ENCODE measurements at places on chromosomes 2 and 18. TPM values are rescaled to one million over a fixed set of nuclear protein-coding genes. Genes with fewer than 3 reads are reported as not detected.

SPATA3 gene
- total RNA-seq, result not detected

CIB4 gene
- total RNA-seq, result not detected

UNC80 gene
- total RNA-seq, result 2.6 TPM

EFEMP1 gene
- total RNA-seq, result 146 TPM

FAM124B gene
- 13.1 TPM for total RNA-seq

SAG gene
- total RNA-seq, result not detected

C2orf92 gene
- total RNA-seq, result 11.2 TPM

CDH20 gene
- total RNA-seq, result 1.1 TPM

ANKAR gene
- 73.8 TPM for total RNA-seq

ASNSD1 gene
- 83.3 TPM for total RNA-seq

BOK gene
- total RNA-seq, result 16.7 TPM

FSIP2 gene
- 13.9 TPM for total RNA-seq

RGPD4 gene
- 0.05 TPM for total RNA-seq

ACKR3 gene
- total RNA-seq, result 40.4 TPM

FLACC1 gene
- total RNA-seq, result 1.3 TPM

APLF gene
- total RNA-seq, result 15.9 TPM

STPG4 gene
- not detected for total RNA-seq

ABCB11 gene
- 0.11 TPM for total RNA-seq

NRP2 gene
- total RNA-seq, result 101 TPM

EMX1 gene
- not detected for total RNA-seq

RPIA gene
- 13.7 TPM for total RNA-seq

SULT1C2 gene
- 3.3 TPM for total RNA-seq

GAL3ST2 gene
- not detected for total RNA-seq

ANO7 gene
- 0.58 TPM for total RNA-seq

LOXHD1 gene
- 1.2 TPM for total RNA-seq
